ENCODE measurements at places on chromosomes 3 and 15.

GRCh38 chr15:40342416-40343320 lies 1.9 kb upstream of the CCDC9B start:
- peak; percentile 40 for DNase-seq

DNA sequence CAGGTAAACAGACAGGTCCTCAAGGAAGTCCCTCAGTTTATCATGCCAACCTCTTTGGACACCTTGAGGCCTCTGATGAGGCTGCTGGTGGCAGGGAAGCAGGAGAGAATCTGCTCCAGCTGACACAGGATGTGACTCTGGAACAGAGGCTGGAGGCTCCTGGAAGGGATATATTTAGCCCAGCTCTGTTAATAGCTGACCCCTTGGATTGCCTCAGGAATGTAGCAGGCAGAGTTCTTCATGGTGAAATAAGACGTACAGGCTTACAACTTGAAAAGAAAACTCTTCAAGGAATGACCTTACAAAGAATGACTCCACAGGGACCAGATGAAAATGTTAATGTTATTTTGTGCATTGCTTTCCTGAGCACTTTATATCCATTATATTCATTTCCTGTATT lies 90.5 kb downstream of the AQP9 start:
- peak; percentile 90 for DNase-seq

DNA sequence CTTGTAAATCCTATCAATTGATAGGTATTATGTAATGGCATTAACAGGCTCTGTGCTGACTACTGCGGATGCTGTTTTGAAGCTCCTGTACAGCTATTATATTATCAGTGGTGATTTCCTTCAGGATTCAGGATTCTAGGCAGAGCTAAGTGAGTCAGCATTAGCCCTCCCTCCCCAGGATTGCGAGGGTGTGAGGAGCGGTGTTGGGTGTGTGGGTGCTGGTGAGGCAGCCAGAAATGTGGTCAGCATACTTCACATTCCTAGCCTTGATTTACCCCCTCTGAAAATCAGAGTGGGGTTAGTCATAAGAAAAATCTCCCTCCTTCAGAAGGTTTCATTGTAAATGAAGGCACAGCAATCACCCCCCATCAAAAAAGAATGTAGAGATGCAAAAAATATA lies 72.5 kb downstream of the SNTN start:
- DNase-seq: peak; percentile 97

GRCh38 chr15:69535101-69535638 lies 82.6 kb downstream of the RPLP1 start:
- peak; percentile 79 for DNase-seq

DNA sequence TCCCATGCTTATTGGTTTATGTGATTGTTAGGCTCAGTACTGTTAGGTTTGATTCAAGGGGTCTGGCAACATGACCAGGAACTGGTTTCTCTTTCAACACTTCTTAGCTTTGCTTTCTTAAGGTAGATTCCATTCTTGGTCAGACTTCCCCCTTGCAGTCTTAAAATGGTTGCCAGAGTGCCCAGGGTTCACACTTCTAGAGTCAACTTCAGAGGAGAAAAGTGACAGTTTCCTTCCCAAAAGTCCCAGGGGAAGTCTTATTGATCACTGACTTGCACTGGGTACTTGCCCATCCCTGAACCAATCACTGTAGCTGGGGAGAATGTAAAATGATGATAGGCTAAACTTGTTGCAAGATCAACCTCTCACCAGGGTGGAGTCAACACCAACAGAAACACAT lies 14.1 kb downstream of the MGLL start:
- no peak for DNase-seq

DNA sequence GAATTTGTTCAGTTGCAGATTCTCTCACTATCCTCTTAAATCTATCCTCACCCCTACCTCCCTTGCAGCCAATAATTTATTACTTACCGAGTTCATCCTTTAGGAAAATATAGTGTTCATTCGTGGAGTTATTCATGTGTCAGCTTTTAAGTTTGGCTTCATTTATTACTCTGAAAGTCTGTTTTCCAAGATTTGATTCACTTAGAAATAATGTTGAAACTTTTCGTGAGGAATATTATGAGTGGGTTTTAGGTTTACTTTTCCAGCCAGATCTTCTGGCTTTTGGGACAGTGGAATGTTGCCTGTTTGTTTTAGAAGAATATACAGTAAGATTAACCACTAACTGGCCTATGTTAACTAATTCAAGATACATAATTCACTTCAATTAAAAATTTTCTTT lies 161.0 kb upstream of the CGNL1 start:
- peak; percentile 23 for DNase-seq

DNA sequence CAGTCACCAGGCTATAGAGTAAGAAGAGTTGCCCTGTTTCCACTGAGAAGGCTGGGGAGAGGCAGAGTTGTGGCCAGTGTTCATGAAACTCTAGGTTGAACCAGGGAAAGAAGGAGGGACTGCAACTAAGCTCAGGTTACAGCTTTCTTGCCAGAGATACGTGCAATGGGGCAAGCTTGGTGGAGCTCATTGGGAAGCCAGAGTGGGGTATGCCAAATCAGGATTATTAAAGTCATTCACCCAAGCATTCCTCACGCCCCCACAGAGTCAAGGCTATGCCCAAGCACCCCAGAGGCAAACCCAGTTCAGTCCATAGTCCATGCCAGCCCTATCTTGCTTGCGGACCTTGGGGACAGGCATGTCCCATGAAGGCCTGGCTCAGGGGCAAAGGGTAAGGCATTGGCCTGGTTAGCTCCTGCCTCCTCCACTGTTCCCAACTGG lies 17.6 kb downstream of the SLC6A20 start:
- no peak for DNase-seq

DNA sequence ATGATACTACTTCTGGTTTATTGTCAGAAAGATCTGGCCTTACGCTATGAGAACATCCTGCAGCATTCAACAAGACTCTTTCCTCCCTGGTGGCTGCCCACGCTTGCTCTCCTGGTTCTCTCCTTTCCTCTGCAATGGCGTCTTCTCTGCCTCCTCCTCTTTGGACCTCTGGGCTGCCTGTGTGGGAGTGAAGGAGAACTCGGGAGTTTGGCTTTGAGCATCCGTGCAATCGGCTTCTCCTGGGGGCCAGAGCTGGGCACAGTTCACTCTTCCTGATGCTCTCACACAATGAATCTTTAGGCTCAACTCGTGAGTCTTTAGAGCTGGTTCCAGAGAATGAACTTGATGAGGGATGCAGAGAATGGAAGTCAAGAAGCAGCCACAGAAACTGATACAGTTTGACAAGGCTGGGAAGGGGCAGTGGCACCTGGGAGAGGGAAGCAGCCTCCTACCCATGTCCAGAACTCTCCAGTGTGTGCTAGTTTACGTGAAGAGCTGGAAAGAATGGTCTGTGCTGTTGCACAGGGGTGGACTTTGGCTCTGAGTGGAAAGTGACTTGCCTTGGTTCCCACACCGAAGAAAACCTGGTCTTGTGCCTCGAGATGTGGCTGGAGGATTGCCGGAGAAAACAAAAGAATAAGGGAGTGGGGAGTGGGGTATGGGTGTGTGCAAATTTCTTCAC lies 37.9 kb downstream of the RPLP1 start:
- no peak for DNase-seq

DNA sequence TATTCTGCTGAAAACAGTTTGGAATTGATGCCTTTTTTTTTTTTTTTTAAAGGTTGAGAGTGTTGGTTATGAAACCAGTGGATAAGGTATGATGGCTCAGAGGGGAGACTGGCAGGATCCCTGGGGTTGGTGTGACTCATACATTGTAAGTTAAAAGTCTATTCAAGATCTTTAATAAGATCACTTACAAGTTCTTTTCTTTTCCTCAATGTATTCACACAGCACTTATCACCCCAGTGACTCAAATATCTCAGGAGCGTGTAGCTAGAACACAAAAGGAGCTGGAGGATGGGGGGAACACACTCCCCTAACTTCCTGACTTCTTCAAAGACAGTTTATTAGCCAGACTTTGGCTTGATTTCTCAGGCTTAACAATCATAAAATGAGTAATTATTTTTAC lies 285.3 kb downstream of the SV2B start:
- DNase-seq: peak; percentile 26

DNA sequence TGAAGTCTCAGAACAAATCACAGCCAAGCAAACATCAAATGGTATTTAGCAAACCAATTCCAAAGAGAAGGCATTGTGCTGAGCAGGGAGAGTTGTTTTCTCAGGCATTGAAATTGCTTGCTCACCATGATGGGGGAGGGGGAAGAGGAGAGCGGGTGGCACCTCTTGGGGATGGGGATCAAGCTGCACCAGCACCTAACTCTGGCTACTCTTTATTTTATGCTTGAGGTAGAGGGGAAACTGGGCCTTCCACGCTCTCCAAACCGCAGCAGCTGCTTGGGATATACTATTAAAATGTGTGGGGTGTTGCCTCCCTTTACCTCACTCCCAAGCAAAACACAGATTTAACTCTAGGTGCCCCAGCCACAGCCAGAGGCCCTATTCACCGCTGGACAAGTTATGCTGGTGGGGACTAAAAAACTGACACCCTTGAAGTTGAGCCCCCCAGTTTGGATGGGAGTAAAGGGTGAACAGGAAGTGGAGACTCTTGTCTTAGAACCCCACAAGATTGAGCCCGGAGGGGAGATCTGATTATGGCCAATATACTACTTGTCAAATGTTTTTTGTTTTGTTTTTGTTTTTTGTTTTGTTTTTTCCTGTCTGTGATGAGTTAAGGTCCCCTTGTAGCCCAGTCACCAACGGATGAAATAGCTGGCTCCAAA lies 5.0 kb upstream of the FOXB1 start:
- no peak for DNase-seq

DNA sequence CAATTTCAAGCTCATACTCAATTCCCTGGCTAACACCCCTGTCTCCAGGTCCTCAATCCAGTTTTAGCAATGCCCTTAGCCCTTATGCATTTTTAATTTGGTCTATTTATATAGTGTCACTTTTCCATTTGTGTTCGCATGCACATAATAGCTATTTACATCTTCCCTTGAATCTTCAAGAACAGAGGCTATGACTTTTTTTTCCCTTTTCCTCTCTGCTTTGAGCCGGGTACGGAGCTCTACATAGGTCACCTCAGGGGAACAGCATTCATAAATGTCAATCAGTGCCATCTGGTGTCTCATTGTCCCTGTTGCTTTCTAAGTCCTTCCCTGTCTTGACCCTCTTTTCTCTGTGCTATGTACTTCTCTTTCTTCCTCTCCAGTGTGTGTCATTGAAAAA lies 26.5 kb upstream of the ACTC1 start:
- DNase-seq: no peak

DNA sequence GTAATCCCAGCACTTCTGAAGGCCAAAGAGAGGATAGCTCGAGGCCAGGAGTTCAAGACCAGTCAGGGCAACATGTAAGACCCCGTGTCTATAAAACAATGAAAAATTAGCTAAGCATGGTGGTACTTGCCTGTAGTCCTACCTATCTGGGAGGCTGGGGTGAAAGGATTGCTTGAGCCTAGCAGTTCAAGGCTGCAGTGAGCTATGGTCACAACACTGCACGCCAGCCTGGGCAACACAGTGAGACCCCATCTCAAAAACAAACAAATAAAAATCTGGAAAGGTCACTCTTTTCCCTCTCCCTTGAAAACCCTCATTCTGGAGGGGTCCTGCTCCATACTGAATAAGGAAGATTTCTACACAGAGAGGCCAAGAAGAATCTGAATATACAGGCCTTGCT lies 43.5 kb upstream of the ZNF280D start:
- DNase-seq: no peak

GRCh38 chr3:147733217-147733616 lies 324.1 kb downstream of the ZIC1 start:
- DNase-seq: no peak

GRCh38 chr15:75307778-75308390 lies 25.2 kb downstream of the GOLGA6D start:
- DNase-seq: peak; percentile 3

DNA sequence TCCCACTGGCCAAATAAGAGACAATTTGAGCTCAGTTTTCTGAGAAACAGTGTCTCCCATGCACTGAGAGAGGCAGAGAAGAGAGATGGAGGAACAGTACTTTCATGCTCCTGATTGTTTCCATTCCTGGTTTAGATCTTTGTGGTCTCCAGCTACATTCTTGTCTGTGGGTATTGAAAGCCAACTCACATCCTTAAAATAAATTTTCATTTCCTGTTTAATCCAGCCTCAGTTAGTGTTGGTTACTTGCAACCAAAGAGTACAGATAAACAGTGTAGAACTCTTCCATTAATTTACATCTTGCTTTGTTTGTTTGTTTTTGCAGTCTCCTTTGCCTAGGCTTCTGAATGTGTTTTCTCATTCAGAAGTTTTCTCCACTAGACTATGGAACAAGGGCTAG lies 123.7 kb upstream of the CLSTN2 start:
- no peak for DNase-seq

GRCh38 chr3:107630779-107631178 lies 108.0 kb downstream of the BBX start:
- peak; percentile 6 for DNase-seq

GRCh38 chr3:108297647-108298046 lies 1.3 kb downstream of the HHLA2 start:
- no peak for DNase-seq

GRCh38 chr3:17678116-17678741 lies 64.2 kb downstream of the TBC1D5 start:
- peak; percentile 63 for DNase-seq

GRCh38 chr3:73624017-73624820 lies 522 bp downstream of the PDZRN3 start:
- peak; percentile 80 for DNase-seq

DNA sequence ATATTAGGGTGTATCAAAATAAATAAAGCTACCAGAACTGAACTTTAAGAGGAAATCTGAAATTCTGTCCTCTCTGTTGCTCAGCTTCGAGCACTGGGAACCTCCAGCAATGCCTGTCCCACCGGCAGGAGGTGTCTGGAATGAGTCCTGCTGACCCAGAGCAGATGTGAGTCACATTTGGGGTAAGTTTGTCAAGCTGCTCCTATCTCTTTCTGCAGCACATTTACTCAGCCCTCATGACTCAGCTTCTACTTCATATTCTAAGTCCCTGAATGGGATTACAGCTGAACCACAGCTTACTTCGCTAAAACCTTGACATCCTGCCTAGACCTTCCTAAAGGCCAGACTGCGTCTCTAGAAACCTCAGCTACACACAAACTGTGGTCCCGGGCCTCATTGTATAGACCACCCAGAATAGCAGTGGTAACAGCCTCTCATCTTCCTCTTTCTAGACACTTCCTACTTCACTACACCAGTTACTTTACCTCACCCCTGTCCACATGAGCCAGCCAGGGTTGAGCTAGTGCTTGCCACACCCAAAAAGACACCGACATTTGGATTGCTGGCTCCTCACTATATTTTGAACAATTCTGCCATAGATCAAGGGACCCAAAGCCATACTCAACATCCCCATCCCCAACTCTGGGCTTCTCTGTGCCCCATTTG lies 109.6 kb upstream of the TMCO5A start:
- peak; percentile 95 for DNase-seq

GRCh38 chr3:29789686-29790085 lies 508.8 kb downstream of the RBMS3 start:
- DNase-seq: peak; percentile 35

GRCh38 chr3:21543380-21544075 lies 207.5 kb downstream of the ZNF385D start:
- DNase-seq: no peak

GRCh38 chr3:77699125-77699691 lies 659.3 kb downstream of the ROBO2 start:
- no peak for DNase-seq

- peak; percentile 23 for DNase-seq
Observed at GRCh38 chr15:85141726-85142125, 160.1 kb downstream of the PDE8A start.

GRCh38 chr3:175357758-175358157 lies 498.6 kb downstream of the NAALADL2 start:
- no peak for DNase-seq

GRCh38 chr15:29134641-29135308 lies 134.8 kb downstream of the NSMCE3 start:
- no peak for DNase-seq

All from fibroblast of skin of right quadriceps (primary cell).